ENCODE measurements at places on chromosomes 2 and 18.

DNA sequence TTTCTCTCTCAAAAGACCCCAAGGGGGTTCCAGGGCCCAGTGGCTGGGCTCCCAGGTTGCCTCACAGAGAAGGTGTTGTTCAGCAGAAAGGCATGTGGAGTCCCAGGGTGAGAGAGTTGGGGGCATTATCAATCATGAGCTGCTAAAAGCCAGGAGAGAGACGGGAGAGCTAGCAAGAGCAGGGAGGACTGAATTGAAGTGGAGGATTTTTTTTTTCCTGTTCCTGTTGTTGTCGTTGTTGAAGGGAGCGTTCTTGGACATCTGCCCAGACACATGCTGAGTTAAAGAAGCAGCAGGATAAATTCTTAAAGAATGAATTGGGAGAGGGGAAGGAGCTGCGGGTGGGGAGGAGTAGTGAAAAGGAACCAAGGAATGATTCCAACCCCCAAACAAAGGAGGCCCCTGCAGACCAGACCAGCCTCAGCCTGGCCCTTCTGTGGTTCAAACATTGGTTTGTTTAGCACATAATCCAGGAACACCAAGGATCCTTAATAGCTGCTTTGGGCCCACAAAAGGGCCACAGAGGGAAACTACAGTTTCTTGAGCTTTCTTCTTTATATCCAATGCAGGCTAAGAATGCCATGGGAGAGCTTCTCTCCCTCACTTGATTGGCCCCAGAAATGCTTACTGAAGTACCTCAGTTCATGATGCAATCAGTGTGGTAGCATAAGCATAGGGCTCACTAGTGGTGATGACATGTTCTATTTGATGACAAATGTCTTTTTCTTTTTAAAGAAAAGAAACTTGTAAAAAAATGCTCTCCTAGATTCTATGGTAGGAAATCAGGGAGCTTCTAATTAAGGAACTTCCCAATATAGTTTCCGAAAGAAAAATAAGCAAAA, 146.0 kb downstream of the SETBP1 start:
- no peak for DNase-seq

- no peak for DNase-seq
Measured at GRCh38 chr2:12811916-12812315, 95.2 kb downstream of the TRIB2 start.

GRCh38 chr18:1968801-1969498, 602.4 kb downstream of the METTL4 start:
- no peak for DNase-seq

GRCh38 chr2:1651121-1652033, 92.9 kb downstream of the PXDN start:
- no peak for DNase-seq

- DNase-seq: no peak
Measured at GRCh38 chr2:39606585-39606984, 59.1 kb upstream of the TMEM178A start.

DNA sequence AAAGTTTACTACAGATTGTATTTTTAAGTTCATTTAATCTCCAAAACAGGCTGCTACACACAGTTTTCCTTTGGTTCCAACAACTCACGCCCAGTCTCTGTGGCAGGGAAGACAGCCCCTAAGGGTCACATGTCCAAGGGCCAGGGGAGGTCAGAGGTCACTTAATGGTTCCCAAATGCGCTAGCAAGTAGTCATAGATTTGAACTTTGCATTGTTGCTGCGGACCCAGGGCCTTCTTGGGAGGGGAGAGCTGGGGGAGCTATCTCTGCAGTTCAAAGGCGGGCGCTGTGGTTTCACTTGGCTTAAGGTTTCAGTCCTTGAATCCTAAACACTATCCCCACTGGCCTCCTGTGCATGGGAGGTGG, 74.8 kb upstream of the ZNF532 start:
- DNase-seq: no peak

DNA sequence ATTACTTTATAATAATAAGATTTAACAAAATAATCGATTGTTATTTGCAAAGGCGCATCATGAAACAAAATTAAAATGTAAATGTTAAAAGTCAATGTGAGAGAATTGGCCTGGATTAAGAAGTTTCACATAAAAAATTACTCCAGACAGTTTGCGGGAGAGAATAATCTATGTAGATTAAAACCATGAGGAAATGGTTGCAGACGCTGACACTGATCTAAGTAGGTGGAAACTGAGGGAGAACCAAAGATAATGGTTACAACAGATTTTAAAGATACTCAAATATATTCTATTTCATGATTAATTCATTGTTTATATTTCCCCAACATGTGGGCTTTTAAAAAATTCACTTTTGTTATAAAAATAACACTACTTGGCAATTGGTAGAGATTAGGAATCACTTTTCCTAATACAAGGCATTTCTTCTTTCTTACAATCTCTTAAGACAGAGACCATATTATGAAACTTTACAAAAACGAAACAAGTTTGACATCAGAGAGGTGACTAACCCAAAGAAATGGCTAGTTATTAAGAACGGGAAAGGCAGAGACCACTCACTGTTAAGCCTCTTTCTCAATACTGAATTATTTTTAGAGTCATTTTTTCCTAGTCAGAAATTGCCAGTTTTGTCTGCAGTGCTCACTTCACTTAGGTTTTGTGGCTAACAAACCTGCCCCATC, 1.6 kb downstream of the KANSL1L start:
- DNase-seq: no peak

DNA sequence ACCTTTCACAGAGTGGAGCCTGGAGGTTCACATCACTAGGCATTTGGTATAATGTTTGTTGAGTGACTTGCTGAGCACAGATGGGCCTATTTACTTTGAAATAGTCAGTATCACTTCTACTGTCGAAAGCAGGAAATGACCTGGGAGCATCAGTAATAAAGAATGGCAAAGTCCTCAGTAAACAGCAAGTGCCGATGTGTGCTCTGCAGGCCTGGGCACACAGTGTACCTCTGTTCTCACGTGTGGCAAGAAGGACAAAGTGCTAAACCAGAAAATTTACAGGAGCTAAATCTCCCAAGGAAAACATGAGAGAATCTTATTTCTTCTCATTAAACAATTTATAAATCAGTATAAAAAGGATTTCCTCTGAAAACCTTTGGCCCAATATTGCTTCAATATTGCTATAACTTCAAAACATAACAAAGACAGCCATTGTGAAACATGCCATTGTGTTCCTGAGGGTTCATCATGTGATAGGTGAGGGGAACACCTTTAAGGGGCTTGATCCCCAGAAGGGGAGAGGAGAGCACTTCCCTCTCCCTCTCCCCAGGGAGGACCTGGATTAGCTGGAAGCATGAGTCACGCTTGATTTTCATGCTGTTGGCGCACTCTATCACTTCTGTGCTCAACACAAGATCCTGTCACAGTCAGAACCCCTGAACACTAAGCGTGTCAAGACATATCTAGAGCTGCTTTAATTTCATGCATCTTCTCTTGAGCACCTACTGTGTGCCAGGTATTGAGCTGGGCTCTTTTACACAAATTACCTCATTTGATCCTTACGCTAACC, 131.5 kb upstream of the SMAD2 start:
- no peak for DNase-seq

- DNase-seq: no peak
Measured at GRCh38 chr2:1310866-1311265, 102.4 kb upstream of the TPO start.

- DNase-seq: no peak
Measured at GRCh38 chr2:210558708-210559107, 2.3 kb downstream of the CPS1 start.

DNA sequence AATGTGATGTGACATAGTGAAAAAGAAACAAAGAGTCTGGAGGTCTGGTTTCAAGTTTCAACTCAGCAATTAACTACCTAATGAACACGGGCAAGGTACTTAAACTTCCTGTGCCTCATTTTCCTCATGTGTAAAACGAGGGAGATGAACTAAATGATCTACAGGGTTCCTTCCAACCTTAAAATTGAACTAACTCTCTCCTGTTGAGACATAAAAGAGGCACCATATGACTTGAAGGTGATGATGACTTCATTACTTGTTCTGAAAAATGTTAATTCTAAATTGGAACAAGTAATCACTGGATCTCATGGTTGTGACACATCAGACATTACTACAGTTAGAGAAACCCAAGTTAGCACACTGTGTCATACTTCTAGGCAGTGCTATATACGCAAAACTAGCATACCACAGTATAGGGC, 8.9 kb upstream of the REL start:
- no peak for DNase-seq

DNA sequence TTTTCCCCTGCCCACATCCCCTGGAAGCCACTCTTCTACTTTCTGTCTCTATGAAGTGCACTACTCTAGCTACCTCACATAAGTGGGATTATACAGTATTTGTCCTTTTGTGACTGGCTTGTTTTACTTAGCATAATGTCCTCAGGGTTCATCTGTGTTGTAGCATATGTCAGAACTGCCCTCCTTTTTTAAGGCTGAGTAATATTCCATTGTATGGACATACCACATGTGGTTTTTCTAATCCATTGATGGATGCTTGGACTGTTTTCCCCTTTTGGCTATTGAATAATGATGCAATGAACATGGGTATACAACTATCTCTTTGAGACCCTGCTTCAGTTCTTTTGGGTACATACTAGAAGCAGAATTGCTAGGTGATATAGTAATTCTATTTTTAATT, 95.9 kb downstream of the PRKCE start:
- DNase-seq: no peak
